Stimulated activated CD4-positive, alpha-beta T cell treated with anti-CD3 and anti-CD28 coated beads, TNF-alpha, amount 100 ng/mL, for 48 hours (primary cell): ENCODE measurements at places on chromosomes 12 and 14.

DNA sequence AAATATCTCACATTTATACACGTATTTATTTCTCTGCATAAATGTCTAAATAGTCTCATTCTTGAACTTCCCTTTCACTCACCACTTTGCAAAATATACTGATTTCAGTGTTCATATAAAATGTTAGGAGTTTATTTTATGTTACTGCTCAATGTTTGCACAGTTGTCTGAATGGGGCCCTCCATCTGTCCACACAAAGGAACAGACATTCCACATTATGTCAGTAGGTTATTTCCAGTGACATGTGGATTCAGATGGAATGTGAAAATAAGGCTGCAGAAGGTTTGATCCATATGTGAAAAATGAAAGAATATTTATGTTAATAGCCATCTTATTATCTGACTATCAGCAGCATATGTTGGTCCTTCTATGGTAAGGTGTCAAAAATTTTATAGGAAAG lies 994.4 kb upstream of the SEL1L start:
- no peak for DNase-seq

DNA sequence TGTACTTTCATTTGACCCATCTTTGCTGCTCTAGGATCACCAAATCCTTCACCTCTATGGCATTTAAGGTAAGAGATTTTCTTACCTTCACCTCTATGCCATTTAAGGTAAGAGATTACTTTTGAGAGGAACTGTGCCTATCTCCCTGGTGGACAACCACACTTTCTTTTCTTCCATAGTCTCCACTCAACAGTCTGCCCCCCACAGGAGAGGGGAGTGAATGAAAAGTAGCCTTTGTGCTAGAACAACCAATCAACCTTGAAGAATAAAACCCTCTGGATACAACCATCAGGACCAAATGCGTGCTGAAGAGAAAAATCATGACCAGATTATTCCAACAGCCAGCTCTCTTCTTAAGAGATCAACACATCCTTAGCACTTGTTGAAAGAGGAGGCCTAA lies 258.6 kb upstream of the TMPO start:
- no peak for DNase-seq

- DNase-seq: no peak
These were observed 381.6 kb downstream of the VRK1 start for GRCh38 chr14:97178781-97179180.

GRCh38 chr12:77202457-77203060 lies 137.2 kb upstream of the E2F7 start:
- no peak for DNase-seq

DNA sequence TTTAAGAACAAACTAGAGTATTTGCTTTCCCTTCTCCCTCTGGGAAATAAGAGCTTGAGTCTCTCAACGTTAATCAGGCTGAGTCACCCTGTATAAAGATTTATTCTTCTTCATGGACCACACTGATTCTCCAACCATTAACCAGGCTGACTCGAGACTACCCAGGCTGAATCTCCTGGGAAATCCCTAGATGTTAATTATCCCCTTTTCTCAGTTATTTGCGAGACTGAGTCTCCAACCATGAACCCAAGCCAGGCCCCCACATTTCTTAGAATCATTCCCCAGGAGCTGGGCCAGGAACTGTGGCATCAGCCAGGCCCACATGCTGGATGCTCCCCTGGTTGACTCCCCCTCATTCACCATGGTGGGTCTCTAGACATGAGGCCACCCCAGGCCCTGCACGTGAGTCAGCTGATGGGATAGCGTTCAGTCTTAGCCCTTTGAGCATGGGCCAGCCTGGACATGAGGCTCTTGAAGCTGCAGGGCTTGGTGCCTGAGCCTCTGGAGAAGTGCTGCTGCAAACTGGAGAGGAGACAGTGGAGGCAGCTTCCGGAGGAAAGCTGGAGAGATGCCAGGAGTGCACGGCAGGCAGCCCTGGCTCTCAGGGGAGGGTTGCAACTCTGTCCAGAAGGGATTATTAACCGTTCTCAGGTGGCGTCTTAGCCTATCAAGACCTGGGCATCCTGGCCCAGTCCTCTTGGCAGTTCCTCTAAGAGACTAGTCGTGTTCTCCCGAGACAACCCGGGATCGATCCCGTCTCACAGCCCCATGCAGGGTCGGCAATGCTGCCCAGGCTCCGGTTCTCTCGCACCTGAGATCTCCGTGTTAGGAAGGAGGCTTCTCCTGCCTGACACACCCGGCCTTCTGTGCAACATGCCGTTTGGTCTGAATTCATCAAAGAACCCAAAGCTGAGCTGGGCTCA lies 296.6 kb downstream of the ADGRD1 start:
- DNase-seq: no peak

DNA sequence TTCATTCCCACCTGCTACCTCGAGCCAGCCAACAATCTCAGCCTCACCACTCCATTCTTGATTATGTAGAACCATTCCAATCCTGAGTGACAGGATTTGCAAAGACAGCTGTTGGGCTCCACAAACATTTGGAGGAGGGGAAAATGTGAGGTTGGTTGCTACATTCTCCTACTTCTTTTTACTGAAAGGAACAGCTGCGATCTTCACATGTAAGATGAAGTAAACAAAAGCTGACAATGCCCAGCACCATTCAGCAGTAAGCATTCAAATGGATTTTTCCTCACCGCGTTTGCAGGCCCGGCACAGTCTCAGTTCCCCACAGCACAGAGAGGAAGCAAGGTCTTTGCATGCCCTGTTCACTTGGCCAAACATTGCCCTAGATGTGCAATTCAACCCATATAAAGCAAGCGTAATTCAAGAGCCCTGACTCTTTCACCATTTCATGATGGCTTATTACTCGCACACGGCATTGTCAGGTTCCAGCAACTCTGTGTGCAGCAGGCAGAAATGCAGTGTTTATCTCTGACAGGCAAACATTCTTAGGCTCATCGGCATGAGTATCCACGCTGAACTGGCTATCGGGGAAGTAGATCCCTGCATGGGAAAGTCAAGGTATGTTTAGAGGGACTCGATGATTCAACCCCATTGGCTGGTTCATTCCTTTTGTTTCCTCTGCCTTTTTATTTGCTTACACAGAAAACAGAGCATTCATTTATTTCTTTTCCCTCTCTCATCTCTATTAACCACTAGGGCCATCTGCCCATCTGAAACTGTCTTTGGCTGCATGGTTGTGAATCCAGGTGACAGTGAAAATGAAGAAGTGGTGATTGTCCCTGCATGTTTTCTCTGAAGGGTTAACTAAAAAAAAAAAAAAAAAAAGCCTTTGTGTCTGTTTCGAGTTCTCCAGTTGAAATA lies 236.1 kb upstream of the PLEKHG7 start:
- no peak for DNase-seq

DNA sequence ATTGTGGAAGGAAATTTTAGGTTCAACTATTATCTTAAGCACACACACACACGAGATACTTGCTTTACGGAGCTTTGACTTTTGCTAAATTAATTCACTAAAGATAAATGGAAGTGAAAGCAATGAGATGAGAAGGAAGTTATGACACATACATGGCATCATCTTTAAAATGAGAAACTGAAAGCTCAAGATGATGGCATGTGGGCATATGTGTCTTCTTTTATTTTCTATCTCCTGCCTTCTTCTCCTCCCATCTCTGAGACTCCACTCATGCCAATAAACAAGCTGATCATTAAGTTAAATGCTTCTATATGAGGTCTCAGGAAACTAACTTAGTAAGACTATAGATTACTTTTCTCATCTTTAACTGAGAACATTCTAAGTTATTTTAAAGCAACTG lies 216.7 kb downstream of the MED13L start:
- no peak for DNase-seq

- DNase-seq: no peak
These were observed 57.0 kb downstream of the GCH1 start for GRCh38 chr14:54845641-54846040.

GRCh38 chr12:120421701-120422100 lies 16.2 kb upstream of the COX6A1 start:
- DNase-seq: no peak

- DNase-seq: no peak
These were observed 1.4 kb downstream of the DUSP6 start for GRCh38 chr12:89350630-89351488.

GRCh38 chr12:91515944-91516694 lies 333.5 kb upstream of the DCN start:
- no peak for DNase-seq

GRCh38 chr14:37545174-37545573 lies 49.9 kb downstream of the FOXA1 start:
- DNase-seq: no peak

DNA sequence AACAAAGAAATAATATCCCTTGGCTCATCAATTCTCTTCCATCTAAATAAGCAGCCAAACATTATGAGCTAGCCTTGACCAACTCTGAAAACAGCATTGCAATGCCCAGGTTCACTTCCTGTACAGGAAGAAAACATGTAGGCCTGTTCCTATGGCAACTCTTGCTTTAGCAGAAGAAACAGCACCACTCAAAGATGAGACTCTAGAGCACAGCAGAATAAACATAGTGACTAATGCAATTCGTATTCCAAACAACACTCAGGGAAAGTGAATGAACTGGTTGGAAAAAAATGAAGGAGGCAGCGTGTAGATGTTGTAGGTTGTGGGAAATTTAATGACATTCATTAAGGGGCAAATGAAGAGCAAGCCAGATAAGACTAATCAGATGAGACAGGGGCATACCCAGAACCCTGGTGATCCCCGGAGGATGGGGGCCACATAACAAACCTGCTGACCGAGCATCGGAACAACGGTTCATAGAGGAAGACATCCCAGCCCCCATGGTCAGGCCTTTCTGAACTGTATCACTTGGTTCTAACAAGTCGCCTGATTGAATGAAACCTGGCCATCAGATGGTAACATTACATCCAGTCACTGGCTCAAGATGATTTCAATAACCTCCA lies 9.0 kb downstream of the ARHGDIB start:
- DNase-seq: no peak

GRCh38 chr12:128830505-128830893 lies 6.7 kb upstream of the SLC15A4 start:
- no peak for DNase-seq

DNA sequence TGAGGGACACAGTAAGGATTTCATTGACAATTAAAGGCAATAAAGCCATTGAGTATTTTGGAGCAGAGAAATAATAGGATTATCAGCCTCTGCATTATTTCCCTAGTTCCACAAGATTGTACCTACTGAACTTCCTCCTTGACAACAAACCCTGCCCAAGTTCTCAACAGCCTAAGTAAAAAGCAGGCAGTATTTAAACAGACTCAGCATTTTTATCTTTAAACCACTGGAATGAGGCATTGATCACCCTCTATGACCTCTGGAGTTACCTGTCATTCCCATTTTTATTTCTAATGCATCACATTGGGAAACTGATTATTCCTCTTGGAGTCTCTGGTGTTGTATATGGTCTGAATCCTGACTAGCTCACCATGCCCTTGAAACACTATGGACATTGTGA lies 570.6 kb upstream of the STXBP6 start:
- DNase-seq: no peak

- DNase-seq: no peak
These were observed 615.9 kb upstream of the MIS18BP1 start for GRCh38 chr14:45868863-45869262.

- DNase-seq: no peak
These were observed 63.2 kb upstream of the PTPRR start for GRCh38 chr12:70983692-70984091.

- no peak for DNase-seq
These were observed 479.4 kb downstream of the VRK1 start for GRCh38 chr14:97276573-97276972.

GRCh38 chr12:129305851-129306250 lies 452.6 kb downstream of the GLT1D1 start:
- no peak for DNase-seq

DNA sequence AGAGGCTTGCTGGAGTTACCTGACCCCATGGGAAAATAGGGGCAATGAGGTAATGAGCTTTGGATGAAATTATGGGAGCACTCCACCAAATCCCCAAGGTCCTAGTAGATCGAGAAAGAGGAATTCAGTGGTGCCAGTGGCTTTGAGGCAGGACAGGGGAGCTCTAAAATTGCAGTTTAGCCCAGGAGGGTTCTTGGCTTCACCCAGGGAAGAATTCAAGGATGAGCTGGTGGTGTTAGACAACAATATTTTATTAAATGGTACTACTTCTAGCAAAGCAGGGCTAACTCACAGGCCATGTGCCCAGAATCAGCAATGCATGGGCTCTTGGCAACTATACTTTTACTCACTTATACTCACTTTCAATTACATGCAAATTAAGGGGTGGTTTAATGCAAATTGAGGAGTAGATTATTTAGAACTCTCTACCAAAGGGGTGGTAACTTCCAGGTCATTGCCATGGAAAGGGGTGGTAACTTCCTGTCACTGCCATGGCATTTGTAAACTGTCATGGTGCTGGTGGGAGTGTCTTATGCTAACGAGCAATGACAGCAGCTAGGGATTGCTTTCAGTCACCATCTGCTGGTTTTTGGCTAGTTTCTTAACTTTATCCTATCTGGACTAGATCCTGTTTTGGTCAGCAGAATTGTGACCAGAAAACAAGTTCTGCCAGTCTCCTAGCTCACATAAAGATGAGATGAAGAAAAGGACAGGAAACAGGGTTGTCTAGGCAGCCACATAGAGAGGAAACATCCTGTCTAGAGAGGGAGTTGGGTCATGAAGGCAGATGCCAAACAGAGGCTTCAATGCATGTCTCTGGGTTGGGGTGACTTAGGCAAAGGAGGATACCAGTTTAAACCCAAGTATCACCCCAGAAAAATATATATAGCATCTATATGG lies 64.7 kb downstream of the ZNF641 start:
- DNase-seq: no peak

DNA sequence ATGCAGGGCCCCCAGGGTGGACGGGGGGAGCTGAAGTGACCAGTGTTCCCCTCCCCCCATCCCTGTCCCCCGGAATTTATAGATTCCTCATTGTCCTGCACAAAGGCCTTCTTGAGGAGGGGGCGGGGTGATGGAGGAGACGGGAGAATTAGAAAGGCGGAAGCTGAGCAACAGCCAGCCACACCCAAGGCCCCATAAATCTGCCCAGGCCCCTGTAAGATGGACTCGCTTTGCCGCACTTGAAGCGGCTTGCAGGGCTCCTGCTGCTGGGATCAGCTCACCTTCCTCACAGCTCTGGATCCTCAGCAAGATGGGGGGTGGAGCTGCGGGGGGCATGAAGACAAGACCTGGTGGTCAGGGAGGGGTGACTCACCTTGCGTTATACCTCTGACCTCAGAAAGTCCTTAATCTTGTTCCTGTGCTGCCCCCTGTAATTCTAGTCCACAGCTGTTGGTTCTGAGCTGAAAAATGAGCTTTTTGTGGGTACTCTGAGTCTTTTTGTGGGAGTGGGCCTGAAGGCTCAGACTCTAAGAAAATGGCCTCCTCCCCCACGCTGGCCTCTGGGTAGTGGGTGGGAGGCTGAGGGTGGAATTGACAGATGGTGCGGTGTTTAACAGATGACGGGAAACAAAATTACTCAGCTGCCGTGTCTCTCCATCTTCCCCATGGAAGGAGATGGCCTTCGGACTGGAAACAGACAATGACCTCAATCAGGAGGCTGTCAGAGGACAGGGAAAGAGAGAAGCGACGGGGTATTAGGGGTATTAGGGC lies 15.8 kb upstream of the ANKRD33 start:
- no peak for DNase-seq

- DNase-seq: no peak
These were observed 3.2 kb downstream of the GZMH start for GRCh38 chr14:24606297-24606696.

- no peak for DNase-seq
These were observed 492.1 kb upstream of the TMEM132C start for GRCh38 chr12:127774828-127775227.
